ENCODE measurements at places on chromosomes 1 and 21.

GRCh38 chr21:42254651-42255601, 36.0 kb downstream of the ABCG1 start:
- no peak for DNase-seq

- no peak for DNase-seq
Observed at GRCh38 chr21:27086630-27087029, 119.7 kb upstream of the ADAMTS5 start.

- DNase-seq, result no peak
Observed at GRCh38 chr1:83500987-83501591, 497.8 kb downstream of the TTLL7 start.

DNA sequence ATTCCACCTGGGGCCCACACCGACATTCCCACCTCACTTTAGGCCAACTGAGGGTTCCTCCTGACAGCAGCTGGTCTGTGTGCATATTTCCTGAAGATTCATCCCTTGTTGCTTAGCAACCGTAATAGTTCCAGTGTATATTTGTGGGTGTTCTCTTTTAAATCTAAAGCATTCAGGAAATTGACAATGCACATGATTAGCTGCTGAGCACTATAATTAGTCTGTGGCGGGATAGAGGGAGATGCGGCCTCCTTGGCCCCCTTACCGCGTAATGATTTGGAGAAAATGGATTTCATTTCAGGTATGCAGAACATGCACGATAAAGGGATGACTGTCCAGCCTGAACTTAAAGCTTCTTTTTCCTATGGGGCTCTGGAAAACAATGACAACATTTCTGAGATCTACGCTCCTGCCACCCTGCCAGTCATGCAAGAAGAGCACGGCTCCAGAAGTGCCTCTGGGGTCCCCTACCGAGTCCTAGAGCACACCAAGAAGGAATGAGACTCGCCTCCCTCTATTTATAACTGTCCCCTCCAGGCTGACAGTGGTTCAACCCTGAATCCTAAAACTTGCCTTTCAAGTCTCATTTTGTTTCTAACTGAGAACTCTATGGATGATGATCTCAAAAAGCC, 33.8 kb upstream of the RCAN3 start:
- DNase-seq, result no peak

- DNase-seq, result no peak
Observed at GRCh38 chr1:89257041-89257440, 15.6 kb downstream of the GBP5 start.

DNA sequence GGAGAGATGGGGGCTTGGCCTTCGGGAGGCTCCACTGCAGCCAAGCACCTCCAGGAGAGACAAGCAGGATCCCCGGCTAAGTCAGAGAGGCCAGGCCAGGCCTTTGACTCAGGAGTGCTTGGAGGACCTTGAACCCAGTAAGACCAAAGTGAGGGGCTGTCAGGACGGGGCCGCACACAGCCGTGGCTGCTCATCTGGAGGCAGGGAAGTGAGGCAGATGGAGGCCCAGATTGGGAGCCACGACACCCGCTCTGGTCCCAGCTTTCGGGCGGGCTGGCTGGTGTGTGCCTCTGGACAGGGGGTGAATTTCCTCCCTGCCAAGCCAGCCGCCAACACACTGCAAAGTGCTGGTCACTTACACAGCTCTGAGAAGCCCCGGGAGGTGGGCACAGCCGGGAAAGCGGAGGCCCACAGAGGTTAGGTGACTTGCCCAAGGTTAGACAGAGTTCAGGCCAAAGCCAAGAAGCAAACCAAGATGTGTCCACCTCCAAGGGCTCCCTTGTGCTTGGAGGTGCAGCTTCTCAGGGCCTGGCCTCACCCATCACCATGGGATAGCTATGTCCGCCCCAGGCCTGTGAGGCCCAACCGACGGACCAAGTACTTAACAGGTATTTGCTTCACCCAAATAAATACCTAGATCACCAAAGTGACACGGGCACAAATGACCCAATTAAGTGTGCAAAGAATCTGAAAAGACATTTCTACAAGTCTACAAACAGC, 58.3 kb downstream of the CHD5 start:
- no peak for DNase-seq

- DNase-seq, result no peak
Observed at GRCh38 chr1:235407419-235407818, 40.2 kb downstream of the TBCE start.

All from activated T-helper 9 cell treated with anti-CD3 and anti-CD28 coated beads, Interleukin-2, amount 50 U/mL, for 16 hours (primary cell).